ENCODE measurements at places on chromosomes 3 and 15.

- no peak overlapping the region for H3K27ac ChIP-seq
- no peaks in the 10 kb centered on the region for H3K4me1 ChIP-seq
- no peak for DNase-seq
- no peaks in the 10 kb centered on the region for H3K36me3 ChIP-seq
- H3K4me3 ChIP-seq = no peak overlapping the region
Measured at GRCh38 chr3:42780892-42781700, 8.0 kb upstream of the CCDC13 start.

DNA sequence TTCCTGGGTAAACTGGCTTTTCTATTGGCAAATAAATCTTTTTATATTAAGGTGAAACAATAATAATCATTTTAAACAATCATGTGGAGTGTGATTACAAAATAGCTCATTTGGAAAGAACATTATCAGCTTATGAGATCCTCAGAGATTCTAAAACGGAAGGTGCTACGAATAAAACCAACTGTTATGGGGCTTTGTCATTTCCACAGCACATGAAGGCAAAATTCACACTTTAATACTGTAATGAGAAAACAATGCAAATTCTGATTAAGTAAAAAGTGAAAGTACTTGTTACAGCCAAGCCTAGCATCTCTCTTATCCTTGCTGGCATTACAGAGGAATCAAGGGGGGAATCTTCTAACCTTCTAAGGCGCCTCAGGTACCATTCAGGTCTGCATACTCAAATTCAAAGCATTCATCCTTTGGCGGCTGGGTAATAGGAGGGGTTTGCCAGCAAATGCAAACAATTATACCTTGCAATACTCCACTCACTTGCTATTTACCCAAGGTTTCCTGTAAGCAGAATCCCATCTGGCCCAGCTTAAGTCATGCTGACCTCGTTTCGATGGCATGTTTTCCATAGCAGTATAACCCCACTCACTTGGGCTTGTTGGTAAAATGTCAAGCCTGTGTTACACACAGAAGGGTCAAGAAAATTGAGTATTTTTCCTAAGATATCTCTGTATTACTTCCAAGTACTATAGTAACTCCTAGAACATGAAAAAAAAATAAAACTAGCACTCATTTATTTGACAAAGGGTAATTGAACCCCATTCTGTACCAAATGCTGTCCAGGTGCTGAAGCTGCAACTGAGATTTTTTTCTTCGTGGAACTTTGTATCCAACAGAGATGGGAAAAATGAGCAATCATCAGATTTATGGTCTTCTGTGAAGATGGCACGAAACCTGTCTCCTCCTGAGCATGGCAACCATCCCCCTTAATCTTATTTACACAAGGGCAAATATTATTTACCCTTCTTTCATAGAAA, 183.7 kb upstream of the LMCD1 start:
- no peak for DNase-seq
- H3K4me3 ChIP-seq = no peak overlapping the region
- no peaks in the 10 kb centered on the region for H3K4me1 ChIP-seq
- H3K27me3 ChIP-seq = no peaks in the 10 kb centered on the region
- no peaks in the 10 kb centered on the region for H3K36me3 ChIP-seq

- no peaks in the 10 kb centered on the region for H3K36me3 ChIP-seq
- H3K4me1 ChIP-seq = no peaks in the 10 kb centered on the region
- no peak overlapping the region for H3K27ac ChIP-seq
- DNase-seq = no peak
- H3K27me3 ChIP-seq = no peaks in the 10 kb centered on the region
Measured at GRCh38 chr15:33975022-33975565, 6.8 kb downstream of the CHRM5 start.

- DNase-seq = no peak
- H3K27ac ChIP-seq = no peak overlapping the region
- H3K4me3 ChIP-seq = no peak overlapping the region
- H3K27me3 ChIP-seq = no peaks in the 10 kb centered on the region
- H3K36me3 ChIP-seq = no peaks in the 10 kb centered on the region
Measured at GRCh38 chr3:45199837-45200648, 26.0 kb downstream of the TMEM158 start.

DNA sequence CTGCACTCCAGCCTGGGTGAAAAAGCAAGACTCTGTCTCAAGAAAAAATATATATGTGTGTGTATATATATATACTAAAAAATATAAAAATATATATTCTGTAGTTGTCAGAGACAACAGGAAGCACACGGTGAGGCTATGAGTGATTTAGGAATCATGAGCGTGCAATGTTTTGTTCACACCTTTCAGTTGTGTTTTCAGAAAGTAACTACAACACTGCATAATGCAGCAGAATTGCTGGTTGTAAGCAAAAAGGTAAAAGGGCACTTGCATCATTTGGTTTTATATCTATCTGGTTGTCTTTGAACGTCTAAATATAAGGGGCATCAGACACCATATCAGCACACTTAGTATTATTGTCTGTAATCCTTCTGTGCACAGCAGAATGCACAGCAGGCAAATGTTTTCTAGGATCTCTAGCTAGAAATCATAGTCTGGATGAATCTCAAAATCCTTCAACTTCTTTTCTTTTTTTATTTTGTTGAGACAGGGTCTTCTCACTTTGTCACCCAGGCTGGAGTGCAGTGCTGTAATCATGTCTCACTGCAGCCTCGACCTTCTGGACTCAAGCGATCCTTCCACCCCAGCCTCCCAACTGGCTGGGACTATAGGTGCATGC, 44.8 kb downstream of the CCR3 start:
- H3K27me3 ChIP-seq = no peaks in the 10 kb centered on the region
- no peak for DNase-seq
- H3K27ac ChIP-seq = peak overlapping the region; percentile 16
- peaks cover 56% of the 10 kb centered on the region for H3K4me1 ChIP-seq
- H3K36me3 ChIP-seq = no peaks in the 10 kb centered on the region
- H3K4me3 ChIP-seq = no peak overlapping the region

- no peak for DNase-seq
- H3K36me3 ChIP-seq = peaks cover 4% of the 10 kb centered on the region
- no peak overlapping the region for H3K27ac ChIP-seq
- H3K27me3 ChIP-seq = no peaks in the 10 kb centered on the region
- H3K4me3 ChIP-seq = no peak overlapping the region
Measured at GRCh38 chr3:67381667-67382272, 272.6 kb downstream of the SUCLG2 start.

DNA sequence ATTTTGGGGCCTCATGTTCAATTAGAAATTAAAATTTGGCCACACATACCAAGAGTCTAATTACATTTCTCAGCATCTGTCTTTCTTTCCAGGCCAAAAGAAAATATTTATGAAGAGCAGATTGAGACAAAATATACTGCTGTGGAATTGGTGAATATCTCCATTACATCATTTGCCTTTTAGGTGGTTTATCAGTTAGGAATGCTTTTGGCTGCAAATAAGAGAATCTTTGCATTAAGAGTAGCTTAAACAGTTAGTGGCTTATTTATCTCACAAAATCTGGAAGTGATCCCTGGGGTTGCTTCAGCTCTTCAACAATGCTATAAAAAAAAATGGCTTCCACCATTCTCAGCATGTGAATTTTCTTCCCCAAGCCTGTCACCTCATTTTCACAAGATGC, 308.7 kb downstream of the MAGI1 start:
- no peak overlapping the region for H3K4me3 ChIP-seq
- H3K4me1 ChIP-seq = no peaks in the 10 kb centered on the region
- H3K27ac ChIP-seq = no peak overlapping the region
- no peaks in the 10 kb centered on the region for H3K36me3 ChIP-seq

- H3K36me3 ChIP-seq = no peaks in the 10 kb centered on the region
- H3K27me3 ChIP-seq = no peaks in the 10 kb centered on the region
Measured at GRCh38 chr3:34862456-34862855, 776.9 kb upstream of the ARPP21 start.

DNA sequence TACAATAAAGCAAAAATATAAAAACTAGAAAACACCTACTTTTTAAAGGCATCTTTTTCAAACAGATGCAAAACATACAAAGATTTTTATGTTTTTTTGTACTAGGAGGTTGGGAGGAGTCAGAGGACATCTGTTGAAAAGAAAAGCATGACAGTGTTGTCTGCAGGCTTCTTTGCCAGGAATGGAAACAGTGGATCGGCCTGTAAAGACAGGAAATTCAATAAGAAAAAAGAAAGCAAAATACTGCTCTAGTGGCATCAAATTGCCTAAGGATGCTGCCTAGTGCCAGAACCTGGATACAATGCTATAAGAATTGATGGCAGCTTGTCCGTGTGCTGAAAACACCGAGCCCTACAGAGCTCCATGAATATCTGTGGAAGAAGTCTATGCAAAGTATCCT, 69.9 kb downstream of the TBC1D5 start:
- H3K27ac ChIP-seq = no peak overlapping the region
- no peaks in the 10 kb centered on the region for H3K4me1 ChIP-seq
- H3K36me3 ChIP-seq = no peaks in the 10 kb centered on the region
- H3K4me3 ChIP-seq = no peak overlapping the region
- no peaks in the 10 kb centered on the region for H3K27me3 ChIP-seq

- H3K4me1 ChIP-seq = peaks cover 19% of the 10 kb centered on the region
- peaks cover 8% of the 10 kb centered on the region for H3K36me3 ChIP-seq
- peak overlapping the region; percentile 25 for H3K27ac ChIP-seq
- DNase-seq = no peak
- H3K4me3 ChIP-seq = peak overlapping the region; percentile 86
- H3K27me3 ChIP-seq = no peaks in the 10 kb centered on the region
Measured at GRCh38 chr15:81323559-81323943, 390 bp downstream of the STARD5 start.

DNA sequence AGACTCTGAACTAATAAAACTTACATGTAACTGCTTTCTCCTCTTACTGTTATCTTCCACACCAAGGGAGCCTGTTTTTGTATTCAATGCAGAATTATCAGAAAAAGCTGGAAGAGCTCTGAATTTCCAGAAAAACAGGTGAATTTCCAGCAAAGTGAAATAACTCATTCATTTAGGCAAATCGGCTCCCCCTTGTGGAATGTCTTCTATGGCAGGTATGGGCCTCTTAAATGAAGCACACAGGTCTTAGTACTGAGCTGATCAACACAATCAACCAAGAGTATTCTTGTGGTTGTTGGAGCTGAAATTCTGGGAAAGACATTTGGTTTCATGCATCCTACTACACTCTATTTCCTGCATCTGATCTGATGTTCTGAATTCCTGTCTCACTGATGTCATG, 31.0 kb upstream of the PTPRG start:
- no peak overlapping the region for H3K4me3 ChIP-seq
- DNase-seq = no peak
- no peaks in the 10 kb centered on the region for H3K36me3 ChIP-seq

DNA sequence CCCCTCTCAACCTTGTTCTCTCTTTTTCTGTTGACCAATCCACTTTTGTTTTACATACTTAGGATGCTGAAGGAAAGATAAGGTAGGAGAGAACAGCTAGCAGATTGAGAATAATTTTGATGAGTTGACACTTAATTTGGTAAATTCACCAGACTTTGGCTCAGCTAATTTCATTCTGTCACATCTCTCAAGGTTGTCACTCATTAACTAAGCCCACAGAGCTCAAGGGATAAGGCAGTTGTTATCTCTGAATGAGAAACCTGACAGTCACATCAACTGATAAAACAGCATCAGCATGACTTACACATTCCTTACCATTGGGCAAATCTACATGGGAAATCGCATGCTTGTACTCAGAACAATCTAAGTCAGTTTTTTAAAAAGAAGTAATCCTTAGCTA, 591.4 kb downstream of the NLGN1 start:
- DNase-seq = no peak
- H3K27ac ChIP-seq = no peak overlapping the region
- H3K4me3 ChIP-seq = no peak overlapping the region
- H3K4me1 ChIP-seq = no peaks in the 10 kb centered on the region

DNA sequence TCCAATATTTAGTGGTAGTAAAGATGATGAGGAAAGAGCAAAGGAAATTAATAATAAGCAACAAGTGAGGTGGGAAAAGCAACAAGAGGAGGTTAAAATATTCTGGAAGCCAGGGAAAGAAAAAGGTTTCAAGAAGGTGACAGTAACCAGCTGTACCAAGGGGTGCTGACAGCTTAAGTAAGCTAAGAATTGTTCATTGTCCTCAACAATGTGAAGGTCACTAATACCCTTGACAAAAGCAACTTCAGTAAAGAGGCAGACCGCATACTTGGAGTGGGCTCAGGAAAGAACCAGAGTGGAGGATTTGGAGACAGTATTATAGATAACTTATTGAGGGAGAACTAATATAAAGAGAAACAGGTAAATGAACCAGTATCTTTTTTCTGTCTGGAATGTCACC, 116.2 kb downstream of the GBE1 start:
- no peaks in the 10 kb centered on the region for H3K4me1 ChIP-seq
- no peak overlapping the region for H3K4me3 ChIP-seq
- no peak overlapping the region for H3K27ac ChIP-seq
- no peak for DNase-seq

- H3K4me3 ChIP-seq = no peak overlapping the region
- H3K36me3 ChIP-seq = no peaks in the 10 kb centered on the region
- no peak for DNase-seq
- H3K27me3 ChIP-seq = peaks cover 31% of the 10 kb centered on the region
- no peak overlapping the region for H3K27ac ChIP-seq
Measured at GRCh38 chr15:82951472-82952157, 905 bp downstream of the HOMER2 start.

DNA sequence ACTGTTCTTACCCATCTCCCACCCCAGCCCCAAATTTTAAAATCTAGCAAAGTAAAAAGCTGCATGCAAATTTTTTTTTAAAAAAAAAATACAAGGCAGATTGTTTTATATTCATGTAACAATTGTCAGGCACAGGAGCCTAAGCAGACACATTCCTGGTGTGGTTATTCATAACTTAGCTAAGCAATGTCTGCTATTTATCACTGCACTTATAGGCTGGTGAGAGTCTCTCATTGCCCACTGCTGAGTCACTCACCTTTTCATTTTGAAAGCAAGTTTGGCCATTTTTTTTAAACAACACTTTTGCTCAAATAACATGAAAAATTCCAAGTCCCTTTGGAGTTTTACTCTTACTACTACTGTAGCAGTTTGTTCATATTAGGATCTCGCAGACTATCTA, 413.9 kb downstream of the RBMS3 start:
- no peak overlapping the region for H3K4me3 ChIP-seq
- no peak overlapping the region for H3K27ac ChIP-seq
- H3K4me1 ChIP-seq = no peaks in the 10 kb centered on the region
- DNase-seq = no peak
- H3K27me3 ChIP-seq = peaks cover 2% of the 10 kb centered on the region

DNA sequence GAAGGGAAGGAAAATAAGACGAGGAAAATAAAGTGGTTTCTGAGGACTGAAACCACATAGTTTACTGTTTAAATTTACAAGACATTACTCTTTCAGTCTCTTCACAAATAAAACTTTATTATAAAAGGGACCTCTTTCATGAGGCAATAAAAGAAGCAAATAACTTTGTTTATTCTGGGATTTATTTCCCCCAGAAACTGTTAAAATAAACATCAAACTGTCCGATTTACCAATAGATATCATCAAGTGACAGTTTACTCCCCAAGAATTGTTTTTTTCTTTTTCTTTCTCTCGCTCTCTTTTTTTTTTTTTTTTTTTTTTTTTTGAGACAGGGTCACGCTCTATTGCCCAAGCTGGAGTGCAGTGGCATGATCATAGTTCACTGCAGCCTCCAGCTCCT, 54.1 kb downstream of the SLC28A2 start:
- H3K4me1 ChIP-seq = no peaks in the 10 kb centered on the region
- H3K27me3 ChIP-seq = peaks cover 6% of the 10 kb centered on the region
- no peak overlapping the region for H3K27ac ChIP-seq
- DNase-seq = no peak

Data from T-cell (primary cell).